ENCODE measurements at places on chromosomes 1 and 21.

GRCh38 chr1:56901716-56902115, 47.1 kb downstream of the C8A start:
- DNase-seq, result peak; percentile 64

DNA sequence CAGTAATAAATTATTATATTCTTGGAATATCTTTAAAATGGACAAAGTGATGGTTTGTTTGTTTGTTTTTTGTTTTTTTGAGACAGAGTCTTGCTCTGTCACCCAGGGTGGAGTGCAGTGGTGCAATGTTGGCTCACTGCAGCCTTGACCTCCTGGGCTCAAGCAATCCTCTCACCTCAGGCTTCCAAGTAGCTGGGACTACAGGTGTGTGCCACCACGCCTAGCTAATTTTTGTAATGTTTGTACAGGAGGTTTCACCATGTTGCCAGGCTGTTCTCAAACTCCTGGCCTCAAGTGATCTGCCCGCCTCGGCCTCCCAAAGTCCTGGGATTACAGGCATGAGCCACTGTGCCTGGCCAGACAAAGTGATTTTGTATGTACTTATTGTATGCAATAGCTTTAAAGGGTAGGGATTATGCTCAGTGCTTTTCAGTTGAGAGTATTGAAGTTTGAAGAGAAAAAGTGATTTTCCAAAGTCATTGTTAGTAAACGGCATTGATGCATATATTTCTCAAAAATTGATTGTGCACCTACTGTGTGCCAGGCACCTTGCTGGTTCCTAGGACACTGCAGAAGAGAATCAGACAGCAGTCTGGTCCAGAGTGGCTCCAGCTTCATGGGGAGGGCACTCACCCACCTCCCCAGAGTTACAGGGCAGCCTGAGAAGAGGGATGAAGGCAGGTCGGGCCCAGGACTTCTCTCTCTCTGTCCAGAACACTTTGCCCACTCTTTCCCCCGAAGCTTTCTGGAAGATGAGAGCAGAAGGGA, 34.2 kb upstream of the TTC22 start:
- DNase-seq, result no peak

DNA sequence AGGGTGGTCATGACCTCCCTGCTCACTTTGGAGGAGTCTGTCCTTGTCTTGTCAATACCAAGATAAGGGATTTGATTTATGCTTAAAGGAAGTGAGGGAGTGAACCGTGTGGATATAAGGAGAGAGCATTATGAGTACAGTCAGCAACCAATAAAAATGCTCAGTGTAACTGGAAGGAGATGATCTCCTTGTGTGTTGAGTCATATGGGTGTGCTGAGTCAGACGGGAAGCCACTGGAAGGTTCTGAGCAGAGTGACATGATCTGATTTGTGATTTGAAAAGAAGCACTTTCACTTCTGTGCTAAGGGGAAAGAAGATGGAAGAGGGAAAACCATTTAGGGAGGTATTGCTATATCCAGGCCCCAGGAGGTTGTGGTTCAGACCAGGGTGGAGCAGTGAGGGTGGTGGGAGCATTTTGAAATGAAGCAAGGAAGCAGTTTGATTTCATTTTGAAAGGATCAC, 2.5 kb upstream of the BCL10 start:
- peak; percentile 91 for DNase-seq

GRCh38 chr1:77545970-77546369, 136.5 kb downstream of the ZZZ3 start:
- peak; percentile 94 for DNase-seq

- no peak for DNase-seq
These were observed 55.8 kb downstream of the IARS2 start for GRCh38 chr1:220149742-220150141.

DNA sequence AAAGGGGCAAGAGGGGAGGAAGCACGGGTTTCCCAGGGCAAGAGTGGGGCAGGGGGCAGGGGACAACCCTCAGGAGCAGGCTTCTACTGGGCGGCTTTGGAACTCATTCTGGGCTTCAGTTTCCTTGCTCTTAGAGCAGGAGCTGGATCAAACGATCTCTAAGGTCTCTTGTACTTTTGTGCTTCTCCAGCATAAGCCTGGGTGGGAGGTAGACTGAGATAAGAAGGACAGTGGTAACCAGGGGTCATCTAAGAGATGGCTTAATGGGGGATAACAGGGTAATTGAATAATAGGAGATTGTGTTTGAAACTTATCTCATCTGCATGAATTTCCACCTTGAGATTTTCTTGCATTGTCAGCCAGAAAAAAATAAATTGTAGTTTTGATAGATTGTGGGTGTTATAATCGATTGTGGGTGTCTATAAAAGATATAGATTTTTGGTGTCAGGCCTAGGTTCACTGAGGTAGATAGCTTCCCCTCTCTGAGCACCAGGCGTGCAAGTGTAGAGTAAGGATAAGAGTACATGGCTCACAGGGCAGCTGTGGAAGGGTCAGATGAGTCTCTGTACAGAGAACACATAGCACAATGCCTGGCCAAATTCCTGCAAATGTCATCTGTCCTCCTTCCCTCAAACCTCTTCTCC, 68.0 kb downstream of the CD58 start:
- DNase-seq, result no peak

DNA sequence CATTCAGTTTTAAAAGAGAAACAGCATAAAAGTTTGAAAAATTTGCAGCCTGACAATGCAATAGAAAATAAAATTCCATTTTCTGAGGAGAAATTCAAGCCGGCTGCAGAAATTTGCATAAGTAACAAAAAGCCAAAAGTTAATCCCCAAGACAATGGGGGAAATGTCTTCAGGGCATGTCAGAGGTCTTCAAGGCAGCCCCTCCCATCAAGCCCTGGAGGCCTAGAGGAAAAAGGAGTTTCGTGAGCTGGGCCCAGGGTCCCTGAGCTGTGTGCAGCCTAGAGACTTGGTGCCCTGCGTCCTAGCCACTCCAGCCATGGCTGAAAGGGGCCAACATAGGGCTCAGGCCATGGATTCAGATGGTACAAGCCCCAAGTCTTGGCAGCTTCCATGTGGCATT, 74.6 kb downstream of the PIK3R3 start:
- DNase-seq, result no peak

DNA sequence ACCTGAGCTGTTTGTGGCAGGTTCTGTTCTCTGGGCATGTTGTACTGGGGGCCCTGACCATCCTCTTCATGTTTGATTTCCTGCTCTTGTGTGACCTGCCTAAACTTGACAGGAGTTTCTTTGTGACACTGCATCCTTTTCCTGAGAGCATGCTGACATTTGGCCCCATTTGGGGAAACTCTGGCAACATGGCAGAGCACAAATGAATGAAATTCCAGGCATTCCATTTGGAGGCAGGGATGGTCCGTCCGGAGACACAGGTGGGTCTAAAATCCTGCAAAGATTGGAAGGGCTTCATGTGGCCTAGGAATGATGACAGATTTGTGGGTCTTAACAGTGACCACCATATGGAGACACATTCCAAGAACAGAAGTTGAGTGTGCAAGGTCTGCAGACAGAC, 184.0 kb downstream of the FCRL5 start:
- DNase-seq, result no peak

DNA sequence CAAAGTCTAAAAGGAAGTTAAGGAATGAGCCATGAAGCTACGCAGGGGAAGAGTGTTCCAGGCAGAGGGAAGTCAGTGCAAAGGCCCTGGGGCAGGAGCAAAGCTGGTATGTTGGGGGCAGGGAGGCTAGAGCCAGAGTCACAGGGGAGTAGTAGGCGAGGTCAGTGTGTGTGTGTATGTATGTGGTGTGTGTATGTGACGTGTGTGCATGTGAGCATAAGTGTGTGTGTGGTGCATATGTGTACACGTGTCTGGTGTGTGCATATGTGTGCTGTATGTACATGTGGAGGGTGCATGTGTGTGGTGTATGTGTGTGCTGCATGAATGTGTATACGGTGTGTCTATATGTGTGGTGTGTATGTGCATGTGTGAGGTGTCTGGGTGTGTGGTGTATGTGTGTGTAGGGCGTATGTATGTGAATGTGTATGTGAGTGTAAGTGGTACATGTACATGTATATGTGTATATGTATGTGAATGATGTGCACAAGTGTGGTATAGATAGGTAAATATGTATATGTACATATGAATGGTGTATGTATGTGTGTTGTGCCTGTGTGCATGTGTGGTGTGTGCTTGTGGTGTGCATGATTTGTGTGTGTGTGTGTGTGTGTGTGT, 20.8 kb upstream of the NID1 start:
- no peak for DNase-seq

- DNase-seq, result no peak
These were observed 180.1 kb upstream of the PTBP2 start for GRCh38 chr1:96541491-96541890.

DNA sequence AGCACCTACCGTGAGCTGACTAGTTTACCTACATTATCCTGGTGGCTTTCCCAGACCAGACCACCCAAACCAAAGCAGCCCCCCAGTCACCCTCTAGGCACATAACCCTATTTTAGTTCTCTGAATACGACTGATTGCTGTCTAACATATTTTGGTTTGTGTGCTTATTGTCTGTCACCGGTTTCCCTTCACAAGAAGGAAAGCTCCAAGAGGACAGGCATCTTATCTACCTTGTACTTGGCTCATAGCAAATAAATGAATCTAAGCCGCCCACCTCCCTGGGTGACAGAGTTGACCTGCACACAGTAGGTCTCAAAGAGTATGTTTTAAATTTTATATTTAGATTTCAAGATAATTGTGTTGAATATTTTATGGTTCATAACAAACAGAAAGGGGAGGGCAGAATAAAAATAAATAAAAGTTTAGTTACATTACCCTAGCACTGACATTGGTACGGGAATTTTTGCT, 904 bp upstream of the PRDX6 start:
- no peak for DNase-seq

DNA sequence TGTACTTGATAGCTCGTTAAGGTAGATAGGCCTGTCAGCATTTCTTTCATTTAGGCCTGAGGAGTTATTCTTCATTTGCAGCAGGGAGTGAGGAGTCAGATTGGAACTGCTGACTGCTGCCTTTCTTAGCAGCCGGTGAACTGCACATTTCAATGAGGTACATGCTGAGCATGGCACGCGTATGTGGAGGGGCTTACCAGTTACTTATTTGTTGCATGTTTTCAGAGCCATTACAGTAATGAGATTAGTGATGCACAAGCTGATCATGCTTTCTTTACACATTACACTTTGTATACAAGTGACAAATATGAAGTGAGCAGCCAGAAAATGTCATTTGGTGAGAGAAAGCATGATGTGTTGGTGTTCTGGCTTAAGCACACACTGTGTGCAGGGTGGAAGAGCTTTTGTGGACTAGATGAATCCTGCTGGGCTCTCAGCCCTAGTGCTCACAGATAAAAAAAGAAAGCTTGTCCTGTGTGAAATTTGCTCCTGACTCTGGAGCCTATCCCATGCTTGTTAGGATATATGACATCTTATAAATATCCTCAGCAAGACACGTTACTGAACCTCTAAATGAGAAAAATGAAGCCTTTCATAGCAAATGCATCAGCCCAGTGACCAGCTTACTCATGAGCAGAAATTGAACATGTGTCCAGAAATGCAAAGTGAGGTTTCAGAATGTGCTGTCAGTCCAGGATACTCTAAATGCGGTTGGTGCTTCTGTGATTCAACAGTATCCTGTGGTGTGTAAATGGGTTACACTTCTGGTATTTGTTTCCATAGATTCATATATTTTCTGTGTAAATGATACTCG, 574.7 kb upstream of the ADGRL2 start:
- no peak for DNase-seq

DNA sequence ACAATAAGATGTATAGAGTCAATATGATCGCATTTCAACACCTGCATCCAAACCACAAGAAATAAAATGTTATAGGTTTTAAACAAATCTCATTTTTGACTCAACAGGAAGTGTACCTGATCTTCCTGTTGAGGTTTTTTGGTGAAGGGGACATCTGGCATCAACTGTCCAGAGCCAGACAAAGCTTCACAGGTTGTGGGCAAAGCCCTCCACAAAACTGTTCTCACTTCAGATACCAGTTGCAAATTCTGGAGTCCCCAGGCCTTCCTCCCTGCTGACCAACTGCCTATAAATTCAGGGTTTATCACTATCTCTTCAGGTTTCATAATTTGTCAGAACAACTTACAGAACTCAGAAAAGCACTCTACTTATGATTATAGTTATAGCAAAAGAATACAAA, 326.1 kb upstream of the CAMK1G start:
- DNase-seq, result no peak

- no peak for DNase-seq
These were observed 6.7 kb downstream of the AZIN2 start for GRCh38 chr1:33087677-33088076.
